Heart right ventricle (tissue), 16 donors: ENCODE measurements at places on chromosomes 5 and 9. TPM values are rescaled to one million over a fixed set of nuclear protein-coding genes. Genes with fewer than 3 reads are reported as not detected.

LHFPL2 gene
- 5.7 TPM for polyA plus RNA-seq

RHOBTB3 gene
- 30.4 TPM for polyA plus RNA-seq

PIP5K1B gene
- 5.6 TPM for polyA plus RNA-seq

RNF44 gene
- polyA plus RNA-seq: 7.9 TPM

PKD2L2 gene
- polyA plus RNA-seq: not detected

TERT gene
- polyA plus RNA-seq: not detected

DIRAS2 gene
- not detected for polyA plus RNA-seq

CBY3 gene
- polyA plus RNA-seq: not detected

PRUNE2 gene
- polyA plus RNA-seq: 1.0 TPM

GRCh38 chr5:161258438-161258837 lies 288.1 kb downstream of the GABRB2 start:
- no peak for DNase-seq

- DNase-seq: no peak
Observed at GRCh38 chr9:80871596-80871995, 817.8 kb downstream of the TLE1 start.

GRCh38 chr5:156197042-156197635 lies 129.8 kb upstream of the SGCD start:
- DNase-seq: no peak

- DNase-seq: no peak
Observed at GRCh38 chr9:69452110-69452782, 127.2 kb downstream of the ENTREP1 start.

GRCh38 chr9:5578018-5578697 lies 50.7 kb upstream of the RIC1 start:
- no peak for DNase-seq

DNA sequence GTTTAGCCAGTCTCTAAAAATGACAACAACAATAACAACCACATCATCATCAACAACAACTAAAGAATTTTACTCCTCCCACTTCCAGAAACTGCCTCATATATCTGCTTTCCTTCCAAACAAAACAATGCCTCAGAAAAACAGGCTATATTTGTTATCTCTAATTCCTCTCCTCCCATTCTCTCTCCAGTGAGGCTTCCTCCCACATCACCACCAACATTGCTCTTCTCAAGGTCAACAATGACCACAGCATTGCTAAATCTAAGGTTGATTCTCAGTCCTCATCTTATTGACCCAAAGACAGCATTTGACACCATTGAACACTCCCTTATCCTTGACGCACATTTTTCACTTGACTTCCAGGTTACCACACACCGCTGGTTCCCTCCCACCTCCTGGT lies 38.1 kb upstream of the PRUNE2 start:
- DNase-seq: no peak

DNA sequence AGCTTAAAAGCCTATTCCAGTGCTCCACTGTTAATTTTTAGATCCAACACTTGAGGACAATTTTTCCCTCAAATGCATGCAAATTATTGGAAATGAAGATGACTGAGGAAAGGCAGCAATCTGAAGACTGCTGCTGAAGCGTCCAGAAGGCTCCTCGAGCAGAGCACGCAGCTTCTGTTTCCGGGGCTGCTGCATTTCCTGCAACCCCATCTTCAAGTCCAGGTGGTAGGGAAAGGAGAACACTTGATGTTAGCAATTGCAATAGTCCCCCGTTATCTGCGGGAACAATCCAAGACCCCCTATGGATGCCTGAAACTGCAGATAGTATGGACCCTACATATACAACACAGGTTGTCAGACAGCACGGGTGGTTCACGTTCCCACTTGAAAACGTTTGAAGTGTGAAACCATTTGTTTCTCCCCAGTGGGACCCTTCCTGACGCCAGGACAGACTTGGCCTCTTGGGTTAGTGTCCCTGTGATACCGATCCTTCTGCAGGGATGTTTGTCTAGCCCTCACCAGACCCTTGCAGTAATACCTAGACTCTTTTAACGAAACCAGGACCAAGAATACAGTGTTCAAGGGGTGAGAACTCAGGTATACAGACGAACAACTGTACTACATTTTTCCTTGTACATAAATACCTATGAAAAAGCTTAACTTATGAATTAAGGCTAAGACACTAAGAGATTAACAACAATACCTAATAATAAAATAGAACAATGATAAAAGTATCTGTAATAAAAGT lies 152.3 kb downstream of the HSD17B3 start:
- no peak for DNase-seq

GRCh38 chr5:31185951-31186350 lies 7.5 kb upstream of the CDH6 start:
- DNase-seq: no peak

GRCh38 chr5:123617561-123617960 lies 105.6 kb downstream of the CSNK1G3 start:
- DNase-seq: no peak

- no peak for DNase-seq
Observed at GRCh38 chr5:31251032-31251431, 57.5 kb downstream of the CDH6 start.

DNA sequence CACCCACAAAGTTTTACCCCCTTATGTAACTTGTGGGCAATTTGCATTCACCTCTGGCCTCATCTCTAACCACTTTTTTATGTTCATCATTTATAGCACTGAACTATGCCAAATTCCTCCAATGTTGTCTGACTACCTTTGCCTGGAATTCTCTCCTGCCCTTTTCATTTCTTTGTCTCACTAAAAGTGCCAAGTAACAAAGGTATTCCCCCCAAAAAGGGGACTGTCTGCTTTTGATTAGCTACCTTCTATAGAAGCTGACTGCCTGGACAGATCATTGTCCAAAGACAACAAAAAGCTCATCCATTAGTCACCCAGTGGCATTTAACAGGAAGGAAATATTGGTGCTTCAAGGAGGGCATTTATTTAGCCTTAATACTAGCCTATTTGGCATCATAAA lies 189.9 kb upstream of the VCAN start:
- DNase-seq: no peak

- DNase-seq: peak; percentile 90
Observed at GRCh38 chr9:105064248-105065097, 136.5 kb upstream of the ABCA1 start.

DNA sequence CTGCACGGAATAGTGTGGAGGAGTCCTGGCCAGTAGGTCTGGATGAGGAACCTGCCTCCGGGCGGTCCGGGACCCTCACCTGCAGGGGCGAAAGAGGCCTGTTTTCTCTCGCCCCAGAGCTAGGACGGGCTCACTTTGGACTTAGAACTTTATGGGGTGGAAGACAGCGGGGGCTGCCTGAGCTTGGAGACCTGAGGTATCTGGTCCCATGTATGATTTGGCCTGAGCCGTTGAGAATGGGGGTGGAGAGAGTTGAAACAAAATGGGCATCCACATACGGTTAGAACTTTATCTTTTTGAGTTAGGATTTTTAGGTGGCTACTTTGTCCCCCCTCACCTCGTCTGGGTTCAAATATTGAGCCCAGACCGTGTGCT lies 681 bp upstream of the ETF1 start:
- no peak for DNase-seq

GRCh38 chr5:34996261-34996660 lies 51.5 kb downstream of the AGXT2 start:
- no peak for DNase-seq

DNA sequence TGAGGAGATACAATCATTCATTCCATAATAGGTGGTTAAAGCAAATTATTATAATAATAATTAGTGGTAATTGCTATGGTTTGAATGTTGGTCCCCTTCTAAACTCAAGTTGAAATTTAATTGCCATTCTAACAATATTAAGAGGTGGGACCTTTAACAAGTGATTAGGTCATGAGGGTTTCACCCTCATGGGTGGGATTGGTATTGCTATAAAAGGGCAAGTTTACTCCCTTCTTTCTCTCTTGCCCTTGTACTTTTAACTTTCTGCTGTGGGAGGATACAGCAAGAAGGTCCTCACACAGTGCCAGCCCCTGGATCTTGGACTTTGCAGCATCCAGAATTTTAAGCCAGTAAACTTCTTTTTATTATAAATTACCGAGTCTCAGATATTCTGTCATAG lies 101.9 kb upstream of the PARP8 start:
- no peak for DNase-seq

- peak; percentile 74 for DNase-seq
Observed at GRCh38 chr5:138068742-138069600, 14.9 kb upstream of the WNT8A start.

- DNase-seq: no peak
Observed at GRCh38 chr5:35182910-35183535, 47.3 kb downstream of the PRLR start.

- DNase-seq: no peak
Observed at GRCh38 chr5:67969631-67970030, 245.9 kb upstream of the PIK3R1 start.
